Epithelial cell of alveolus of lung (primary cell): ENCODE measurements at places on chromosomes 12 and 14. TPM values are rescaled to one million over a fixed set of nuclear protein-coding genes. Genes with fewer than 3 reads are reported as not detected.

The OR4M1 gene
- total RNA-seq, result not detected in 2 replicates

The PNP gene
- 15.6 and 42.8 TPM in 2 replicates for total RNA-seq

The RAN gene
- total RNA-seq, result 165 and 364 TPM in 2 replicates

The KCNC2 gene
- not detected in 2 replicates for total RNA-seq

The SSPN gene
- 3.8 and 13.3 TPM in 2 replicates for total RNA-seq

The SPTB gene
- not detected in 2 replicates for total RNA-seq

The SRGAP1 gene
- 9.8 and 18.9 TPM in 2 replicates for total RNA-seq

The CLEC4E gene
- not detected in 2 replicates for total RNA-seq

The LRTM2 gene
- not detected in 2 replicates for total RNA-seq

The CCDC196 gene
- not detected in 2 replicates for total RNA-seq

The CFAP54 gene
- 2.1 and 2.6 TPM in 2 replicates for total RNA-seq

The FOXM1 gene
- total RNA-seq, result 13.1 and 39.3 TPM in 2 replicates

The MUCL1 gene
- total RNA-seq, result not detected in 2 replicates

The IFNG-AS1 gene
- not detected in 2 replicates for total RNA-seq

The TDRD9 gene
- 0.26 TPM in 1 of 2 replicates, not detected in the other for total RNA-seq

The LALBA gene
- total RNA-seq, result not detected in 2 replicates

The CELA1 gene
- not detected in 2 replicates for total RNA-seq

The LRRC23 gene
- total RNA-seq, result 5.8 and 13.9 TPM in 2 replicates

The BEGAIN gene
- total RNA-seq, result 0.08 and 4.0 TPM in 2 replicates

The TRHDE gene
- total RNA-seq, result 16.8 and 20.8 TPM in 2 replicates

The AP4S1 gene
- 5.3 and 7.0 TPM in 2 replicates for total RNA-seq

The RBM25 gene
- 11.5 and 22.8 TPM in 2 replicates for total RNA-seq

The SYNDIG1L gene
- 0.13 and 2.5 TPM in 2 replicates for total RNA-seq
